ENCODE measurements at places on chromosomes 4 and X.
A peak's percentile ranks its signal among the peaks of the same experiment; 100 is the strongest.

GRCh38 chrX:92231391-92231790 lies 452.2 kb downstream of the PCDH11X start:
- DNase-seq, result no peak

DNA sequence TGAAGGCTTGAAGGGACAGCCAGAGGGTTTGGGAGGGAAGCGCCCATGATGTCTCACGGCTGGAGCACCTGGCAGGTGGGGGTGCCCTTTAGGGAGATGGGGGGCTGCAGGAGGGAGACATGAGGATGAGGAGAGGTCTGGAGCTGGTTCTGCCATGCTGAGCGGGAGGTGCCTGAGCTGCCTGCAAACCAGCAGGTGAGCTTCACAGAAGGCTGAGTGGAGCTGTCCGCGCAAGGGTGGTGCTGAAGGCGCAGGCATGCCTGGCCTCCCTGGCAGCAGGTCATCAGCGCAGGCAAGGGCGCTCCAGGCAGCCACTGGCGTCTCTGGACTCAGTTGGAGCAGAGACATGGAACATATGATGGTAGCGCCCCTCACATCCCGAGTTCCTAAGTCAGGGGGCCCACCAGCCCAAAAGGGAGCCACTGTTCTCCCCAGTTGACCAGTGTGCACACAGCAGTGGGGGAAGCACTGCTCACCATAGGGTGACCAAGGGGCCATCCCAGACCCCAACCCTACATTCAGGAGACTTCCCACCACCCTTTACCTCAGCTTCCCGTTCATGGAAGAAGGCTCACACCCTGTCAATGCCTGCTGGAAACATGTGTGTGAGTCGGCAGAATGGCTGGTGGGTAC lies 25.8 kb downstream of the ADRA2C start:
- peak; percentile 66 for DNase-seq

DNA sequence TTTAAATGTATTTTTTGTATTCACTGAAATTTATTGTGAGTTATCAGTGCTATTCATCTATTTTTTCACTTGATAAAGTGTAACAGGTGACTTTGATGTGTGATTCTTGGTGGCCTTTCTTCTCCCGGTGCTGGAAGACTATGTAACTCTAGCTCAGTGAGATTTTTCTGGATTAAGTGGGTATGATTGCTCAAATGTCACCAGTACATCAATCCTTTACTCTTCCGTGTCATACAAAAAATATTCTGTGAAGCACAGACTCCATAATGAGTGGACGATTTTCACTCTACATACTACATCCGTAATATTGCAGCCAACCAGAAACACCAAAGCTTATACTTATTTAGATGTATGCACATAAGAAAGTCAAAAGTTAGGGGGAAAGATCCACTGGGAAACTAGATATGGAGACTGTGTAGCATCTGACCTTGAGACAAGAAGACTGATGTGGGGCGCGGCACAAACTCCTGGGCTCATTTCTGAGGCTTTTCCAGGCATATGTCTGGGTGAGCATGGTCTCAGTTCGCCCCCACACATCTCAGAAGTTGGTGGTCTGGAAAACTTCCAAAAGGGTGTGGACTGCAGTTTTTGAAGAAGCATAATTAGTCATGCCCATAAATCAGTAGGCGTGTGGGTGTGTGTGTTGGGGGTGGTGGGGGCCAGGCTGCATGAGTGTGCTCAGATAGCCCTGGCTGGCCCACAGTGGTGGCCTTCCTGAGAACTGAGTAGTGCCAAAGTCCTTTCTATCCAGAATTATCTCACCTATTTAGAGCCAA lies 53.9 kb upstream of the TENM3 start:
- no peak for DNase-seq

DNA sequence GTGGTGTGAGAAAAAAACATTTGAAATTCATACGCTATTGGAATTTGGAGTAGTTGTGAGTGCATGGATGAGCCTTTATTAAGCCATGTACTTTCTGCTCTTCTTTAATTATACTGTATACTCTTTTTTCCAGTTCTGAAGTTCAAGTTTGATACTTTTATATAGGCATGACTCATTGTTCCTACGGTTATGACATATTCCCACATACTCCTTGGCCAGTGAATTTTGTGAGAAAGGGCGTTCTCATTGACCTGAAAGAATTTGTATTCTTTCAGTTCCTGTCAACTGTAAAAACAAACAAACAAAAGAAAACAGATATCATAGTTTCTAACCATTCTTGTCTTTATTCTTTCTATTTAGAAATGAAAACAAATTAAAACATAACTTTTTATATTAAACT lies 407.3 kb downstream of the MAPK10 start:
- DNase-seq, result no peak

DNA sequence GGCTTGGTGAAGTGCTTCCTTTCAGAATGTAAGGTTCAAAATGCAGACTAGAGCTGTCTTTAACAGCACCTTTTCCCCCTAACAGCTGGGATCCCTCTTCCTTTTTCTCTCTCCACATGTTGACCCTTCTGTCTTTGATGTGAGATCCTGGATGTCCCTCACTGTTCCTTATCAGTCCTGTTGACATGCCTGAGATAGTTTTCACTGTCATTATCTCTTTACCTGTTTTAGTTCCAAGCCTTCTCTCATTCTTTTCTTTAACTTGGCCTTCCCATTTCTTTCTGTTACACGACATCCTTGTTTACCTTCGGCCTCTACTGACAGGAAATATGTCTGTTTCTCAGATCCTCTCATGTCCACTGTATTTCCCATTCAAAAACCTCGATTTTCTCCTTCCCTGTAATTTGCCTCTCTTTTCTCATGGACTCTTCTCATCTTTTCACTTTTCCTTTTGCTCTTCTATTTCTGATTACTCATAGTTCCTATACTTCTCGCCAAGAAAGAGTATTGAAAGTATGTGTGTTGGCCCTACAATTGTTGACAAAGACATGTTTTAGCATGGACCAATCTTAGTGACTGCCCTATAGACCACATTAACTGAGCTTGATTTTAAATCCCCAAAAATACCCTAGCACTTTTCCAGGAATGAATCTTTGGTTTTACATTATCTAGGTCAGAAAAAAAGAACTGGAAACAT lies 1.2 kb upstream of the SOWAHB start:
- DNase-seq, result no peak

- no peak for DNase-seq
These were observed 57.5 kb downstream of the GPR82 start for GRCh38 chrX:41781500-41781899.

- DNase-seq, result no peak
These were observed 1658.0 kb downstream of the C4orf33 start for GRCh38 chr4:130753926-130754325.

DNA sequence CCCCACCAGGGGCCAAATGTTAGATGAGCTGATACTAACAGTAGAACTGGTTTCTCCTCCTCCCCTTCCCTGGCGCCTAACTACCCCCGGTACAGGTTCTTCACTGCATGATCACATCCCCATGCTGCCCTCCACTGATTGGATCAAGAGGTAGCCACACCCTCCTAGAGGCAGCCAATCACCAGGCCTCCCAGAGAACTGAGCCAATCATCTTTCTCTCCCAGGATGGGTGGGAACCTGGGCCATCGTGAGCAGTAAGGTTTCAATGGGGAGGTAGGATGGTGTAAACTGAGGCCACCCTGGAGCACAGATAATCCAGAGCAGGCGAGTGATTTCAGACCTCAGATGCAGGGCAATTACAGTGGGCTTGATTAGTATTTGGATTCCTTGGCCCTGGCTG lies 64.2 kb downstream of the PPP2R2C start:
- no peak for DNase-seq

GRCh38 chr4:23355258-23355657 lies 534.6 kb downstream of the PPARGC1A start:
- no peak for DNase-seq

DNA sequence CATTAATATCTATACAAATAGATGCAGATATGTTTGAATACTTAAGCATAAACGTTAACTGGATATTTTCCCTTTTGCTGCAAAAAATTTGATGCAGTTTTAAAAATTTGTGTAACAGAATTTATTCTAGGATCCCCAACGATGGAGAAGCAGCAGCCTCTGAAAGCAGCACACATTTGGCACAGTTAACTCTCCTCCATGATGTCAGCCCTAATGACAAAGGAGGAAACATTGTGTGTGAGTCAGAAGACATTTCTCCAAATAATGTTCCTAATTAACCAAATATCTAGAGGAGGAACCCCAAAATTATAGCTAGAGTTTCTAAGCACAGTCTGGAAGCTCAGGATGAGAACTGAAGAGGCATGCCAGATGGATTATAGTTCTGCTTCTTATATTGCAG lies 281.9 kb upstream of the MAD2L1 start:
- DNase-seq, result no peak

DNA sequence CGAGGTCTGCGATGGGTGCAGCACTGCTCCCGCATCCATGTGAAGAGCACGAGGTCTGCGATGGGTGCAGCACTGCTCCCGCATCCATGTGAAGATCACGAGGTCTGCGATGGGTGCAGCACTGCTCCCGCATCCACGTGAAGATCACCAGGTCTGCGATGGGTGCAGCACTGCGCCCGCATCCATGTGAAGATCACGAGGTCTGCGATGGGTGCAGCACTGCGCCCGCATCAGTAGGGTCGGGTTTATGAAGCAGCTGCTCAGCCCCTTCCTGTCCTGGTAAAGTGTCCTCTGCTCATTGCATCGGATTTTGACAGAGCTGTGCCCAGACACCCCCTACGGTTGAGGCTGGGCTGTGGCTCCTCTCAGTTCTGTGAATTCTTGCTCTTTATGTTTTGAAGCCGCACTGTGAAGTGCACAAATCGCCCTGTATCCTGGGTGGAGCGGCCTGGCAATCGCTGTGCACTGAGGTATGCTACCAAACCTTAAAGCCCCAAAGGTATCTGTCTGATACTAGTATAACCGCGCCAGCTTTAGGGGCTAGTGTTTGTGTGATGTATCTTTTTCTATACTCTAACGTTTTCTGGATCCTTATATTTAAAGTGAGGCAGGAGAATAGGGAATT lies 98.7 kb downstream of the CPZ start:
- DNase-seq, result no peak

GRCh38 chrX:46461660-46462191 lies 83.5 kb downstream of the ZNF674 start:
- DNase-seq, result no peak

GRCh38 chr4:92646826-92647225 lies 343.1 kb downstream of the GRID2 start:
- DNase-seq, result no peak

- DNase-seq, result no peak
These were observed 200.8 kb upstream of the GIMD1 start for GRCh38 chr4:106569146-106570031.

GRCh38 chrX:106397788-106398538 lies 213.8 kb upstream of the RADX start:
- DNase-seq, result no peak

GRCh38 chrX:100085846-100086245 lies 324.2 kb downstream of the PCDH19 start:
- no peak for DNase-seq

DNA sequence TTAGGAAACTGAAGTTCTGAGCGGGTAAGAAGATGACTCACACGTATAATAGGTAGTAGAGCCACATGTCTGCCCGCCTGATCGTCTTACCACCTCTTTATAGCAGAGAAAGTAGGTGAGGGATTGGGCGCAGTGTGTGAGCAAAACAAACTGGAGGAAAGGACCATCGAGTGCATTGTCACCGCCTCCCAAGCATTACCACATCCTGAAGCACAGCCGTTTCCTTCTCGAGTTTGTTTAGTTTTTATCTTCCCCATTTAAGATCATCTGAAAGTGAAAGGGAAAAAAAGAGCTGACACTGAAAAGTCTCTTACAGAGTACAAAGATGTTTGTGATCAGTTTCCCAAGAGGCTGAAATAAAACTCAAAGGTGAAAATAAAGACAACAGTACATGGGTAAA lies 14.8 kb downstream of the PDK3 start:
- DNase-seq, result peak; percentile 40

DNA sequence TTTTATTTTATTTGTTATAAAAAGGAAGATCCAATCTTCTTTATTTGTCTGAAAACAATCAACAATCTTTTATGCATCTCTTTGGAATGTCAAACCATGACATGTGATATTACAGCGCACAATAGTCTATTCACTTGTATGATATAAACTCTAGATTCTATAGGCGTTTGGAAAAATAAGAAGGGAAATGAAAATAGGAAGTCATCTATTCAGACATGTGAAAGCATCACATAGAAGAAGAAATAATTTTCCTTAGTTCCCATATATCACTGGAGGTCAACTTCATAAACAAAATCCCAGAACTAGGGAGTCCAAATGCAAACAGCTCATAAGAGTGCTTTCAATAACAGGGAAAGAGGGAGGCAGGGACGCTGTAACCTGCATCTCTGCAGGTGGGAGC lies 139.5 kb upstream of the RASGEF1B start:
- DNase-seq, result no peak

DNA sequence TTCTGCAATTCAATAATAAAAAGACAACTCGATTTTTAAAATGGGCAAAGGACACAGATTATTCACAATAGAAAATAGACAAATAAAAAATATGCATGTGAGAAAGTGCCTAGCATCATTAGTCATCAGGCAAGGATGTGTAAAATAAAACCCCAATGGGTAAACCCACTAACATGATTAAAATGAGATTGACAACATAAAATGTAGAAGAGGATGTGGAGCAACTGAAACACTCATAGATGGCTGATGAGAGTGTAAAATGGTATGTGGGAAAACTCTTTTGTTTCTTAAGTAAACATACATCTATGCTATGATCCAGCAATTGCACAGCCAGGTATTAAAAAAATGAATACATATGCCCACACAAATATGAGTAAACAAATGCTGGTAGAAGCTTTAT lies 177.6 kb downstream of the IQCM start:
- DNase-seq, result no peak

DNA sequence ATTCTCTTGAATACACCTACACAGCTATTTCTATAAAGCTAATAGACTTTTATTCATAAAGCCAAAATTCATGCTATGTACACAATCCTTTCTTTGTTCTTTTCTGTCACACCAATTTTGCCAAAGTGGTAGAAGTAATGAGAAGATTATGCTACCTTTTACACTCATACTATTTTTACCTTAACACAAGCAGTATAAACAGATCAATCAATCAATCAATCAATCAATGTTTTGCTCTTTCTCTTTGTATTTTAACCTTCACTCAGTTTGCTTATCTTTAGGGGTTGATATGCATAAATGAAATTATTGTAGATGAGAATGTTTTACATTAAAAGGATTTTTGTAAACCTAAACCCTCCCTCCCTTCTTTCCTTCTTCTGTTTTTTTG lies 878.6 kb downstream of the RAPGEF2 start:
- DNase-seq, result no peak

Measured in activated naive CD8-positive, alpha-beta T cell treated with anti-CD3 and anti-CD28 coated beads, Interleukin-2, amount 10 ng/mL, durations not matched to agents 7 days and 5 days (primary cell).